ENCODE measurements at places on chromosomes 3 and 15.

- DNase-seq, result no peak
Observed at GRCh38 chr3:140896997-140897396, 44.6 kb upstream of the SLC25A36 start.

DNA sequence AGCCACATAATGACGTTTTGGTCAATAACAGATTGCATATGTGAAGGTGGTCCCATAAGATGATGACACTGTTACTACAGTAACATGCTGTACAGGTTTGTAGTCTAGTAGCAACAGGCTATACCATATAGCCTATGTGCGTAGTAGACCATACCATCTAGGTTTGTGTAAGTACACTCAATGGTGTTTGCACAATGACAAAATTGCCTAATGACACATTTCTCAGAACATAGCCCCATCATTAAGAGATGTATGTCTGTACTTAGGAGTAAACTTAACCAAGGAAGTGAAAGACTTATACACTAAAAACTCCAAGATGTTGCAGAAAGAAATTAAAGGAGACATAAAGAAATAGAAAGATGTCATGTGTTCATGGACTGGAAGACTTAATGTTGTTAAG lies 66.2 kb downstream of the RPLP1 start:
- DNase-seq, result no peak

DNA sequence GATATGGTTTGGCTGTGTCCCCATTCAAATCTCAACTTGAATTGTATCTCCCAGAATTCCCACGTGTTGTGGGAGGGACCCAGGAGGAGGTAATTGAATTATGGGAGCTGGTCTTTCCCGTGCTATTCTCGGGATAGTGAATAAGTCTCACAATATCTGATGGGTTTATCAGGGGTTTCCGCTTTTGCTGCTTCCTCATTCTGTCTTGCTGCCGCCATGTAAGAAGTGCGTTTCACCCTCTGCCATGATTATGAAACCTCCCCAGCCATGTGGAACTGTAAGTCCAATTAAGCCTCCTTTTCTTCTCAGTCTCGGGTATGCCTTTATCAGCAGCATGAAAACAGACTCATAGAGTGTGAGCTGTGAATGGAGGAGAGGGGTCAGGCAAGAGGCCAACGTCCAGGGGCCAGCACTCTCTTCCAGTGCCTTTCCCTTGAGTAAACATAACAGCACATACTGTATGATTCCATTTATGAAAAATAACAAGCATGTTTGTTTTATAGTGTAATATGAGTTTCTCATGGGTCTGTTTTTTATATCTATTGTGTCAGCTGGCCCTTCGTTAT lies 16.3 kb upstream of the LCTL start:
- DNase-seq, result no peak

GRCh38 chr3:1532935-1533606 lies 440.2 kb downstream of the CNTN6 start:
- DNase-seq, result no peak

GRCh38 chr3:149806171-149806778 lies 6.7 kb upstream of the RNF13 start:
- no peak for DNase-seq

GRCh38 chr15:65837301-65838294 lies 31.7 kb upstream of the RAB11A start:
- no peak for DNase-seq
